ENCODE measurements at places on chromosomes 2 and 18.
A peak's percentile ranks its signal among the peaks of the same experiment; 100 is the strongest.

DNA sequence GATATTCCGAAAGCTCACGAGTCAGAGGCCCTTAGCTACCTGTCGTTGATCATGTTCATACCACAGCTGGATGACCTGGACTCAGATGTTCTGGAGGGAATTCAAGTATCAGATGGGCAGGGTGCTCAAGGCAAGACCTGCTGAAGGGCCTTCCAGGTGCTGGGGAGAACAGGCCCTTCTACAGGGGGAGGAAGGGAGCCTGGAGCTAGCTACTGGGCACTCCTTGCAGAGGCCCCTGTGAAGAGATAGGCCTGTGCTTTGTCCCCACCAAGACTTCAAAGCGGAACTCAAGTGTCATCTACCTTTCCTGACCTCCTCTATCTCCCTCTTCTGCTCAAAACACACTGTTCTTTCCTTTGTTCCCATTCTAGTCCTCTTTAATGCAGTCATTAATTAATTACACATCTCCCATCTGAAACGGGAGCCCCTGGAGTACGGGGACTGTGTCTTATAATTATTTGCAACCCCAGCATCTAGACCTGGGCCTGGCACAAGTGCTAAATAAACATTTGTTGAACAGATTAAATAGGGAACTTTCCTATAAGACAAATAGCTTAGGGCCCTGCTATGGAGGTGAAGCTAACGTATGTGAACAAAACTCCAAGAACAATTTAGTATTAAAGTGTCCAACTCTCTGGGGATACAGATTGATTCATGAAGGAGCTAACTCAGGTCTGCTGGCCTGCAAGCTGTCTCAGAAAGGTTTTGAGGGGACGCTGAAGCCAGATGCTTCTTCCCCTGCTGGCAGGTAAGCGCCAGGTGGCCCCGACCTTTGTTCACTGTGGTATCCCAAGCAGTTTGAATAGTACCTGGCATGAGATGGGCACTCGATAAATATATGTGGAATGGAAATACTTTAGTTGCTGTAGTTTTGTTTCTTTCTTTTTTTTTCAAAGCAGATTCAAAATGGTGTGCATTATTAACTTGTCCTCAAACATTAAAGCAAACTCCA, 22.0 kb downstream of the RHOB start:
- DNase-seq: no peak

DNA sequence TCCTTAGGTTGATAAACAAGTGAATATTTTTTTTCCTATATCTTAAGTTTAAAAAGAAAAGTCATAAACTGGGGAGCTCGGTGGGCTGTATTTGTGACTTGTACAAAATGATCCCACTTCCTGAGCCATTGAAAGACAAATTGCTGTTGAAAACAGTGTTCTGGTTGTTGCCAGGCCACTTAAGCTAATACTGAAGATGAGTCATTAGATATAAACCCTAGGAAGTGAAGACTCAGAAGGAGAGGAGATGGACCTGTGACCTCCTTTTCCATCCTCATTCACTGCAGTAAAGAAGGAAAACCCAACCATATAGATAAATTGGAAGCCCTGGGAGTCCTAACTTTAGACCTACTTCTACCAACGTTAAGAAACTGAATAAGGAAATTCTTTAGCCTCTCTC, 46.2 kb upstream of the SERPINE2 start:
- peak; percentile 80 for DNase-seq

GRCh38 chr2:136116813-136117390, 1.0 kb downstream of the CXCR4 start:
- DNase-seq: no peak

GRCh38 chr2:219629976-219630695, 2.7 kb downstream of the SLC4A3 start:
- no peak for DNase-seq

GRCh38 chr2:48173141-48173540, 266.8 kb upstream of the FBXO11 start:
- no peak for DNase-seq

DNA sequence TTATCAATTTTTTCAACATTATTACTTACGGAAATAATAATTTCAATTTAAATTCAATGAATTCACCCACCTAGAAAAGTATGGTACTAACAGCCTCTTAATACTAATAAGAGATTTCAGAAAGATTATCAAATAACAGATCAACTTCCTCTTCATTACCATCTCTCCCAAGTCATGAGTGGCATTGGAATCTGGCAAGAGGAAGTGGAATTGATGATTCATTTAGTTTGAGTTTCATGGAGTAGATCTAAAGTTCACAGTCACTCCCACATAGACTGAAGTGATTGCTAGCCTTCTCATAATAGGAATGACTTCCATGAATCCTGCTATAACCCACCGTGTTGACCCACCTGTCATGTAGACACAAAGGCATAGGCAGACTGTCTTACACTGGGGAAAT, 77.7 kb upstream of the WDR75 start:
- DNase-seq: peak; percentile 76

- DNase-seq: no peak
These were observed 169.1 kb downstream of the TMEFF2 start for GRCh38 chr2:192025637-192026036.

DNA sequence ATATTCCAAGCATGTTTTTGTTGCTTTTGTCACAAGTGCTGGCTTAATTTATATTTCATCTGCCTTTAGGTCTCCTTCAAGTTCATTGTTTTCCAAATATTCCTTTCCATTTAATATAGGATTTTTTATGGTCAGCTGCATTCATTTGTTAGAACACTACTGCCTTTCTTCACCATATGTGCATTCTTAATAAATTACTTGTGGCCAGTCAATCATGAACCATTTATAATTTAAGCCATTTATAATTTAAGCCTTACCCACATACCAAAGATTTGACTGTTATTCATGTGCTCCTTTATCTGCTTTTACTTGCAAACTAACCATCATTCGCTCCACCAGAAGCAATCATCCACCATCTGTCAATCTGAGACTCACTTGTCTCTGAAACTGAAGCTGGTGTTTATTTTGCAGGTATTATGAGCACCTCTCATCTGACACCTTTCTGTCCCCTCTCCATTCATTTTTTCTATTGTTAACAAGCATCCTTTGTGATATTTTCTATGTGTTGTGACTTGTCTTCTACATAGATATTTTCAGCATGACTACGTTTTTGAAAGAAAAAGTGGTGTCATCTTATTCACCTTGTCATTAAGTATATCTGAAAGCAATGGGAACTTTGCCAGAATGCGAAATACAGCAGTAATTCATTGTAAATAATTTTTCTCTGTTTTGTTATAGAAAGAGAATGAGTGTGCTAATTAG, 786.8 kb downstream of the KCNJ3 start:
- no peak for DNase-seq

- DNase-seq: no peak
These were observed 35.5 kb upstream of the RMP24 start for GRCh38 chr18:35936951-35937350.

DNA sequence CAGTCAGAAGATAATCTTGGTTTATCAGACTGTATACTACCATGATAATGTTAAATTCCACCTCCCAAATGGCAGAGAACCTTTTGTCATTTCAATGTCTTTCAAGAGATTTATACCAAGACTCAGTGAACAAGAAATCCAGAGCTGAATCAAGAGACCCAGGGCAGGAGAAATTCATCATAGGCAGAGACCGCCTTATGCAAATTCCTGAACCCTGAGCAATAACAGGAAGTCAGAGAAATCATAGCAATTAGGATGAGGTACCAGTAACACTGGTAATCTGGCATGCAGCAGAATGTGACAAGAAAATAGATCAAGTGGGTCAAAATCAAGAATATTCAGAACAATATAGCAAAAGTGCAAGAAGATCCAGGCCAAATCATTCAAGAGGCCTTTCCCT, 412.4 kb upstream of the LRATD1 start:
- peak; percentile 36 for DNase-seq

DNA sequence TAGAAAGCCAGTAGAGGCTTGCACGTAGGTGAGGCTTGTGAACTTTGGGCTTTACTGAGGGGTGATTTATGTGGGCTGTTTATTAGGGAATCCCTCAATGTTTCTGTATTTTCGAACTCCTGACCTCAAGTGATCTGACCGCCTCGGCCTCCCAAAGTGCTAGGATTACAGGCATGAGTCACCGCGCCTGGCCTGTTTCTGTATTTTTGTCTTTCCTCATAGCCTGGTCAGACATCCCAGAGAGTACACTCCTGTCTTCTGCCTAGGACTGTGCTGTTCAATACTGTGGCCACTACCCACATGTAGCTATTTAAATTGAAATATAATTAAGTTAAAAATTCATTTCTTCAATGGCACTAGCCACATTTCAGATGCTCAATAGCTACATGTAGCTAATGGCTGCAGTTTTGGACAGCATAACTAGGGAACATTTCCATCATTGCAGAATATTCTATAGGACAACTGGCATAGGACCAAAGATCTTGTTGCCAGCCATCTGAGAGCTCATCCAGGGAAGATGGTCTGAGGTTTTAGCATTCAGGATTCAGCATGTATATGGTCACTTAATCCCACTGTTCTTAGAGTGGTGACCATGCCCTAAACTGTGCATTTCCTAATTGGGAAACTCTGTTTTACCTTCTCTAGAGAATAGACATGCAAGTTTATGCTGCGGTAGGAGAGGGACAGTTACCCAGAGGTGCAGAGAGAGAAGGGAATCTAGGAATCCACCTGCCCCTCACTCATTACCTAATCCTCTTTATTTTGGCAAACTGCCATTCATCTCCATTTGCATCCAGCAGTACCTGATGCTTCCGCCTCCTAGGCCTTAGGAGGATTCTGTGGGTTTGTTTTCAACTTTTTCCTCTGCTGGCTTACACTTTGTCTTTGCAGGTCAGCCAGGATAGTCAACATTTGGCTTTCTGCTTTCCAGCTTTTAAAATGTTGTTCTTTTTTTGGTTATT, 64.4 kb downstream of the LCLAT1 start:
- peak; percentile 28 for DNase-seq

DNA sequence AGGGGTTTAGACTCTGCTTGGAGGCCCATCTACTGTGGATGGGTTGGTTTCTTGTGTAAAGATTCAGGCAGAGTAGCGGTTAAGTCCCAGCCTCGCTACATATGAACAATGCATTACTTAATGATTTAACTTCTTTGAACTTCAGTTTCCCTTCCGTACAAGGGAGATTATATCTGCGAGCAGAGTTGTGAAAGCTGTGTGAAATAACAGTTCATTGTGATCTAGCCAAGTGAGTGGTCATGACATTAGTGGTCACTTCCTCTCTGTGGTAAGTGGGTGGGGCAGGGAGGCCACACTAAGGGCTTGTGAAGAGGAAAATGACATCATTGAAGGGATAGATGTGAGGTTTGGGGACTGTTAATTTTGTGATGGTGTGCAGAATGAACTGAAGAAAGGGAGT, 14.1 kb upstream of the MEX3C start:
- DNase-seq: peak; percentile 28

DNA sequence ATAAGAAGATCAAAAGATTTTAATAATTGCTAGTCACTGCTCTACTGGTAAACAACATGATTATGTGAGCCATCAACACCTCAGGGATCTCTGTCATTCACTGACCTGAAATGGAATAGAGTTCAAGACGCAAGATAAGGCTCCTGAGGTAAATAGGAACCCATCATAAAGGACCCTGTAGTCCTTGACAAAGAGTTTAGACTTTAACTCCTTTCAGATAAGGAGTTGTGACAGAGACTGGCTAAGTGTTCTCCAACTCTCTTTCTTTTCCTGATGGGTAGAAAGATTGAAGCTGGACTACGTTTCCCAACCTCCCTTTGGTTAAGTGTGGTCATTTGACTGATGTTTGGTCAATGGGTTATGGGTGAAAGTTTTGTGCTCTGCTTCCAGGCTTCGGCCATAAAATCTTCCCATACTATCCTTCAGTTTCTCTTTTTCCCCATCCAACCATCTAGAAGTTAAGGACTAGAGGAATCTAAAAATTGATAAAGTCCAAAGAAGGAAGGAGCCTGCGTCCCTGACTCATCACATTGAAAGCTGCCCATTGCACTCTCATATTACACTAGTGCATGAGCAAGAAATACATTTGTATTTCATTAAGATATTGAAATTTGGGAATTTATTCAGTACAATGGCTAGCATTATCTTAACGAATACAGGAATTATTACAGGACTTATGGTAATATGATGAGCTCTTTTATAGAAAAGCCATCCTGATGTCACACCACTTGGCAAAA, 293.7 kb upstream of the ACVR2A start:
- no peak for DNase-seq

GRCh38 chr2:176205126-176205525, 16.7 kb downstream of the HOXD1 start:
- DNase-seq: no peak

GRCh38 chr2:42099438-42100173, 51.8 kb downstream of the PKDCC start:
- DNase-seq: no peak

GRCh38 chr2:180657054-180657453, 323.4 kb upstream of the UBE2E3 start:
- DNase-seq: peak; percentile 58

GRCh38 chr2:20438334-20439192, 8.3 kb upstream of the RHOB start:
- DNase-seq: peak; percentile 85

DNA sequence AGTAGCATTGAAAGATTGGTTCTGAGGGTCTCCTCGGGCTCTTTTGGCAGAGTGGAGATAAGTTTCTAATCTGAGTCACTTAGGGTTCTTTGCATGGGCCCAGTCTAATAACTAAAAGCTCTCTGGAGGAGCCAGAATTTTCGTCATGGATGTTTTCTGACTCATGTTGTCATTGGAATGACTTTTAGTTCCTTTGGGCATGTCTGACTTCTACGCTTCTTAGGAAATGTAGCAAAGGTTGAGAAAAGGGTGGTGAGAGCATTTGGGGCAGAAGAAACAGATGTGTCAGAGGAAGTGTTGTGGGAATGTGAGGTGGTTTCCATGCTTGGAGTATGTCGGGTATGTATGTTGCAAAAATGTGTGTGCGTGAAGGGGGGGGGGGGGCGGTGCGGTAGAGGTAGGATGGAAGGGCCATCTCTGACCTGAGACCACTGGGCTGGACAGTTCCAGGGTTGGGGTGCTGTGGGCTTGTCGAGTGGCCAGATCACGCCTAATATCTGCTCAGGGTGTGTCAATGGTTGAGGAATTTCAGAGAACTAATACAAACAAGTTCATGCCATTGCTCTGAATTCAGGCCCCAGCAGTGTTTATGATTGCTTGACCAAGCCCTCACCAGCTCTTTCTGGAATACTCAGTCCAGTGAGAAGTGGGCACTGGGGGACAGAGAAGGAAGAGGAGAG, 26.9 kb downstream of the KLHL29 start:
- DNase-seq: peak; percentile 98

GRCh38 chr18:49560624-49561288, 1.1 kb upstream of the LIPG start:
- no peak for DNase-seq

GRCh38 chr2:10829299-10829698, 16.7 kb upstream of the PDIA6 start:
- DNase-seq: no peak

All from fibroblast of skin of back (primary cell).